ENCODE measurements at places on chromosomes 2 and 18. TPM values are rescaled to one million over a fixed set of nuclear protein-coding genes. Genes with fewer than 3 reads are reported as not detected.

DNA sequence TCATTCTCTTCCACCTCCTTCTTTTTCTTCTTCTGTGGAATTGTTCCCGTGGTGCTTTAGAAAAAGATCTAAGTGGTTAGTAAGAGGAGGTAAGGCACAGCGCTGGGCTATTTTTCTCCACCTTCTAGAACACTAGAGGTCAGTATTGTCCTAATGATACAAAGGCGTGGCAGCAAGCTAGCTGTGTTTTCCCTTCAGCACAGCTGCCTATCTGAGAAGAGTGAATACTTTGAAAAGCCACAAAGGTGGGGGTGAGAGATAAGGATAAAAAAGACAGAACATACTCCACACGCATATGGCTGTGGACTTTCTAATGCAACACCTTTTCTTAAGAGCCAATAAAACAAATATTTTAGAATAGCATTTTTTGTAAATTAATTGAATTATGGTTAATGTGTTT lies 2.1 kb downstream of the CNTNAP5 start:
- no peak for DNase-seq

GRCh38 chr2:177501186-177501585 lies 108.6 kb downstream of the AGPS start:
- DNase-seq: no peak

DNA sequence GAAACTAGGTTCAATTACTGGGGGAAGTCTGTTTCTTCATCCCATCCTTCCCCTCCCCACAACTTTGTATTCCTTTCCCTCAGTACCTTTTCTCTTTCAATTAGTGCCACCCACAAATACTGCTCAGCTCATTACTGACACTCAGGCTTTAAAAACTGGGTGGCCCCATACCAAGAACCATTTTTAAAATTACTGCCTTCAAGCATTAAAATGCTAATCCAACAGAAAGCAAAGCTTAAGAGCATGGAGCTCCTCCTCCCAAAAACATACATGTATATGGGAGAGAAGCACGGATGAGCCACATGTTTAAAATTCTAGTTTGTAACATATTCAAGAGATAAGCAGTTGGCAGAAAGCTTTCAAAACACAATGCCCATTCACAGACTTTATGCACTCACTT lies 44.0 kb downstream of the IRS1 start:
- no peak for DNase-seq

GKN1 gene
- polyA plus RNA-seq: not detected

DNA sequence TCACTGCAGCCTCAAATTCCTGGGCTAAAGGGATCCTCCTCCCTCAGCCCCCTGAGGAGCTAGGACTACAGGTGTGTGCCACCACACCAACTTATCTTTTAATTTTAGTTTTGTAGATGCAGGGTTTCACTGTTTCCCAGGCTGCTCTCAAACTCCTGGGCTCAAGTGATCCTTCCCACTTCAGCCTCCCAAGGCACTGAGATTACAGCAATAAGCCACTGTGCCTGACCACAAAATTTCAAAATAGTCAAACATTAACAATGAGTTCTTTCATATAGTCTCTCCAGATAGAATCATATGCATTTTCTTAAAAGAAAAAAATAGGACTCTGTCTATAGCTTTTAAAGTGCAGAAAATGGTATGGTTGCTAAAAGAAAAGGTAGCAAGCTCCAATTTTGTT lies 24.9 kb upstream of the PID1 start:
- no peak for DNase-seq
